NCI-H1436 treated with DMSO at 0.1 percent for 48 hours (cell line): ENCODE measurements at places on chromosomes 12 and 14.
A peak's percentile ranks its signal among the peaks of the same experiment; 100 is the strongest.

DNA sequence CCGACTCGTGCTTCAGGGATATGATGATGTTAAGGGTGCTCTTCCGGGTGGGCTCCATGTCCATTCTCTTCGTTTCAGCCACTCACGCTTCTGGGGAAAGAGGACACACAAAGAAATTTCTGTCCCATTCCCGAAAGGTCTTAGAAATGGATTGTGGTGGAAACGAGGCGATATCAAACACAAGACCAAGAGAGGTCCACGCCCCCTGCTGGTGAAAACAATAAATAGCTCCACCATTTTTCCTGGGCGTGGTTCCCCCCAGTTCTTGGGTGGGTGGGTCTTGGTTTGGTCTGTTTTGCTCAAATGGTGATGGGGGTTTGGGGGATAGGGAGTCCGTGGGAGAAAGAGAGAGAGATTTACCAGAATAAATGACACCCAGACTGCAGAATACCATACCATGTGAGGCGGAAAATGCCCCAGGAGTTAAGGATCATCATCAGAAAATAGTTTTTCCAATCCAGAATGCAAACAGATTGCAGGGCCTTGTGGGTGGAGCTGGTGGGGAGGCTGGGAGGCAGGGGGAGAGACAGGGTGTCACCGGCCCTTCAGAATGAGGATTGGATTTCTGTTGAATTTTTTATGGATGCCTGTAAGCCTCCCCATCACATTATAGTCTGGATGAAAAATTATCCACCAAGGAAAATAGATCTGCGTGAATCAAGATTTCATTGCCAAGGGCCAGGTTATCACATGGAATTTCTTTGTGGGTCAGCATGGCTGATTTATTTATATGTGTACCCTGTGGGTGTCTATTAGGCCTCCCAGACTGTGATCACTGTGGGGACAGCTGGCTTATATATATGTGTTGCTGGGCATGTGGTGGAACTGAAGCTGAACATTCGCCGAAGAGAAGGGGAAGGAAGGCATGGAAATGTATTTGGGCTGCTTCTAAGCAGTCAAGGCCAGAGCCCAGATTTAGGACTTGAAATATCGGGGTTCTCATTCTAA lies 55.8 kb downstream of the SRRM4 start:
- no peak for DNase-seq

GRCh38 chr12:53185582-53186153 lies 4.9 kb upstream of the CSAD start:
- DNase-seq = no peak

DNA sequence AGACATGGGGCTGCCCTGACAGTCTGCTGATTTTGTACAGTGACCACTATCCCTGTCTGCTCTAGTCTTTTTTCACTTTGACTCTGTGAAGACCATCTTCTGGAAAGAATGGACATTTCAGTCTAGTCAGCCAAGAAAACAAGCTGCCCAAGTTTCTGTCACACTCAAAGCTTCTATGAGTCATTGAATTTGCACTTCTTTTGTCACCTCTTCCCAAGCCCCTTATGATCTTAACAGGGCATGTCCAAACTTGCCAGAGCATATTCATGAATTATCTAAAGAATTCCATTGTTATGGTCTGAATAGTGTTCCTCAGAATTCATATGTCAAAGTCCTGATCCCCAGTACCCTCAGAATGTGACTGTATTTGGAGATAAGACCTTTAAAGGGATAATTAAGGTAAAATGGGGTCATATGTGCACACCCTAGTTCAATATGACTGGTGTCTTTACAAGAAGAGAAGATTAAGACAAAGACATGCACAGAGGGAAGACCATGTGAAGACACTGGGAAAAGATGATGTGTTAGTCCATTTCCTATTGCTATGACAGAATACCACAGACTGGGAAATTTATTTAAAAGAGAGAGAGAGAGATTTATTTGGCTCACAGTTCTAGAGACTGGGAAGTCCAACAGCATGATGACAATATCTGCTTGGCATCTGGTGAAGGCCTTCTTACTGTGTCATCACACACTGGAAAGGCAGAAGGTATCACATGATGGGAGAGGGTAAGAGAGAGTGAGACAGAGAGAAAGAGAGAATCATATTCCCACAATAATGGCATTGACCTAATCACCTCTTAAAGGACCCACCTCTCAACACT lies 242.6 kb downstream of the BTG1 start:
- DNase-seq = no peak

- no peak for DNase-seq
Observed at GRCh38 chr12:132623072-132623869, 4.7 kb downstream of the P2RX2 start.

- DNase-seq = no peak
Observed at GRCh38 chr14:105527826-105528585, 1.6 kb downstream of the TMEM121 start.

GRCh38 chr12:44626883-44627282 lies 249.2 kb downstream of the NELL2 start:
- peak; percentile 21 for DNase-seq

DNA sequence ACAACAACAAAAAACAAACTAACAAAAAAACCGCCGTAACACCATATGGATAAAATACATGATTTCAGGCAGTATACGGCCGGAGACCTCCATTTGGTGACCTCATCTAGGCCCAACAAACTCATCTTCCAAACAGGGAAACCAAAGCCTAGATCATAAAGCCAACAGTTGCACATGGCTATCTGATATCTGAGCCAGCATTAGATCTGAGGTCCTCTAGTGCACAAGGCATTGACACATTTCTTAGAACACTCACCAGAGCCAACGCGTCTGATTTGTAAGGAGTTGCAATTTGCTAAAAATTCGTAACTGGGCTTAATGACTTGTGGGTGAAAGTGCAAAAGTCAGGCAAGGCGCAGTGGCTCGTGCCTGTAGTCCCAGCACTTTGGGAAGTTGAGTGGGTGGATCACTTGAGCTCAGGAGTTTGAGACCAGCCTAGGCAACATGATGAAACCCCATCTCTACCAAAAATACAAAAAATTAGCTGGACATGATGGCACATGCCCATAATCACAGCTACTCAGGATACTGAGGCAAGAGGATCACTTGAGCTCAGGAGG lies 42.0 kb upstream of the NUDT4 start:
- DNase-seq = no peak

DNA sequence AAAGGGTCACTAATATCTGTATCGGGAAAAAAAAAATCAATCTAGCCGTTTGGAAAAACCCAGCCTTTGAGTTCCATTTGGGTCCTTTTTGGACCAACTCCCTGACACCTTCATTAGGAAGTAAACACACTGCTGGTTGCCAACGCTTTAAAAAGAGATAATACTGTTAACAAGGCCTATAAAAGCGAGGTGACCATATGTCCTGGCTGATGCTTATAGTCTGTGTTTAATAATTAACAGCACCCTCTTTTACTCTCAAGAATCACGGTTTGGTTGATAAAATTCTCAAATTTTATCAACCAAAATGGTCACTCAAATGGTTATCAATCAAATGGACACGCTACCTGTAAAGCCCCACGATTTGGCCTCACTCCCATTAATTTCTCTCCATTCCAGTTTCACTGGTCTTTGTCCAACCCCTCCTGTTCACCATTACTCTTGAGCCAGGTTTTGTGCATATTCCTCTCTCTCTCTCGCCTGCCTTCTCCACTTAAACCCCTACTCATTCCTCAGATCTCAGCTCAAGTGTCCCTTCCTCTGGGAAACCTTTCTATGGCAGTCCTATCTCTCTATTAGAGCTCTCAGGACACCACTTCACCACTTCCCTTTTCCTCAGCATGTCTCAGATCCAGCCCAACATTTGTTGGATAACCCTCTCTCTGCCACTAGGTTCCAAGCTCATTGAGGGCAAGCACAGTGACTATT lies 9.5 kb downstream of the BTG1 start:
- DNase-seq = no peak

DNA sequence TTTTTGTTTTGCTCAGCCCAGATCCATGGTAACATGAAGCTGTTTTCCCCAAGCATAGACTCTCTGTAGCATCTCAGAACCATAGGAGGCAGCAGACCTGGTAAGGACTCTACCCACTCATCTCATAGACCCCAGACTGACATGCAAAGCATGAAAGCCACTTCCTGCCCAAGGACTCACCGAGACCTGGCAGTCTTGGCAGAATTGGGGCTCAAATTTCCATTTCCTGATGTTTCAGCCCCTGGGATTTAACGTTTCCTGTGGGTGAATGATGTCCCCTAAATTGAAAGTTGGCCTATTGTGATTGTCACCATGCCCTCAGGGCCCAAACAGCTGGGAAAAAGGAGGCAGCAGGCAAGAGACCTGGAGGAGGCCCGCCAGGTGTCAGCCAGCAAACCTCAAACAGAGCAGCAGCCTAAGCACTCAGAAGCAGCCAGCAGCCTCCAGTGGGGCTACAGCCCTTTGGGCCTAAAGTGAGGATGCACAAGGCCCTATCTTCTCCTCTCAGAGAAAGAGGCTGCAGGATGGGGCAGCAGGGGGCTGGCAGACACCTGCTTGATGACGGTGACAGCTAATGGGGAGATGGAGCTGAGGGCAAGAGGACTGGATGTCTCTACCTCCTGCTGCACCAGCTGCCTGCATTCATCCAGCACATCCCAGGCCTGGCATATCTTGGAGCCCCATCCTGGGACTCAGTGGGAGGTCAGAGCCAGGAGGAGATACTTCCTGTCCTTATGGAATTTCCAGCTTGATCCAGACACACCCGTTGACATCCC lies 8.5 kb downstream of the KRT85 start:
- DNase-seq = no peak

DNA sequence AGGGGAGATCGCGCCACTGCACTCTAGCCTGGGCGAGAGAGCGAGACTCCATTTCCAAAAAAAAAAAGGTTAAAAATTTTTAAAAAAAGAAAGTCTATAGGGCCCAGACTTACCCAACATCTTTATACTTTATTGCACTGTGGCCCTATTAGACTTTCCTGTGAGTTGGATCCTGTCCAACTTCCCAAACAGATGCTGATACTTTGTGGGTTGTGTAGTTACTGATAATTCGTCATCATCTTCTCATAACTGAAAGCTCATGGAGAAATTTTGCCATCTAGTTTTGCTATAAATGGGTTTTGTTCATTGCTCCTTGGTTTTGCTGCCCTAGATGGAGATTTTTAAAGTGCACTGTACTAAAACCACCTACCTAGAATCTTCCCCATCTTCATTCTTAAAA lies 31.1 kb downstream of the APOBEC1 start:
- DNase-seq = no peak

DNA sequence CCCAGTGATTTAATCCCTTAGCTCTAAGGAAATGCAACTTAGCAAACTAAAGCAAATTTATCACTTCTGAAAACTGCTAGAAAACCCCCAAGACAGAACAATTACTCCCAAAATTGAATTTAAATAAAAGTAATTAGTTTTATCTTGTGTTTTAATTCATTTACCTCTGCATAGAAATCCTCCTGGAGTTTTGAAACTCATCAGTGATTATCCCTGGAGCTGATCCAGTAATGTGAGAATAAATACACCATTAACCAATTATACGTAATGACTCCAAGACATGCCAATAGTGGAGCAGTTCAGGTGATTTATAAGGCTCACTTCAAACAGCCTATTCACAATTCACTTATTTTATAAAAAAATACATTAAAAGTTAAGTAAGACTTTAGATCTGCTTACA lies 855.3 kb upstream of the FLRT2 start:
- no peak for DNase-seq

DNA sequence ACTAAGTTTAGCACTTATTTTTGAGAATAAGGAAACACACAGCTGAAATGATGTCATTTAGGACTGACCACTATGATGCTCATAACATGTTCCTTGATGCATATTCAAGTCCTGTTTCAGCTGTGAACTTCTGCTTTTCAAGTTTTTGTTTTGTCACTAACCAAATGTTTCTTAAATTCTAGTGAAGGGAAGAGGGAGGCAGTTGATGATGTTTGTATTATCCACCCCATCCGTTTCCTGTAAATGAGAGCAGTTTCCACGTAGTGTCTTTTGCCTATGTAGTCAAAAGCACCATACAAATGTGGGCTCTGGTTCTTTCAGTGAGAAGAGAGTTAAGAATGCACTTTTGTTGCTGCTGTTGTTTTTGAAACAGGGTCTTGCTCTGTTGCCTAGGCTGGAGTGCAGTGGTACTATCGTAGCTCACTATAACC lies 491.8 kb downstream of the PCNX1 start:
- DNase-seq = no peak

DNA sequence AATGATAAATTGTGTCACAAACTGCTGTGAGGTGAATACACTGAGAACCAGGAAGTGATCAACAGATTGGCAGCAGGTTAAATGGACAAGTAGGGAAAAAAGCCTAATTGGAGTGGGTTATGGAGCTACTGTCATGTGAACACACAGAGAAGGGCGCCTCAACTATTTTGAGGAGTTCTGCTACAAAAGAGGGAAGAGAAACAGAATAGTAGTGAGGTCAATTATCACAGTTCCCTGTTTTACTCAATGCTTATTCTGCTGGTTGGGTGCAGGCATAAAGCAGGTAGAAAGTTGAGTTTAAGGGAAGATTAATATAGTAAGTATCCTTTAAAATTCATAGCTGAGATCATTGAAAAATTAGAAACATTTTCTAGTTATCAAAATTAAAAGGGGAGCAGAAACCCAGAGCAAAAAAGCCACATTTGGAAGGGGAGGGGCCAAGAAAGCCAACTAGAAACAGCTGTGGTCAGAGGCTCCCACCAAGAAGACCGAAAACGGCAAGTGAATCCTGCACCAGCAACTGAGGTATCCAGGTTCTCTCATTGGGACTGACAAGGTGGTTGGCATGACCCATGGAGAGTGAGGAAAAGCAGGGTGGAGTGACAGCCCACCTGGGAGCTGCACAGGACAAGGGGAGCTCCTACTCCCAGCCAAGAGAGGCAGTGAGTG lies 105.7 kb downstream of the ZC3H14 start:
- DNase-seq = no peak
